Stimulated activated CD4-positive, alpha-beta T cell treated with anti-CD3 and anti-CD28 coated beads, TNF-alpha, amount 100 ng/mL, for 1 hour (primary cell): ENCODE measurements at places on chromosomes 1 and 21.
A peak's percentile ranks its signal among the peaks of the same experiment; 100 is the strongest.

- DNase-seq = no peak
Observed at GRCh38 chr1:59556398-59556797, 258.4 kb upstream of the HOOK1 start.

DNA sequence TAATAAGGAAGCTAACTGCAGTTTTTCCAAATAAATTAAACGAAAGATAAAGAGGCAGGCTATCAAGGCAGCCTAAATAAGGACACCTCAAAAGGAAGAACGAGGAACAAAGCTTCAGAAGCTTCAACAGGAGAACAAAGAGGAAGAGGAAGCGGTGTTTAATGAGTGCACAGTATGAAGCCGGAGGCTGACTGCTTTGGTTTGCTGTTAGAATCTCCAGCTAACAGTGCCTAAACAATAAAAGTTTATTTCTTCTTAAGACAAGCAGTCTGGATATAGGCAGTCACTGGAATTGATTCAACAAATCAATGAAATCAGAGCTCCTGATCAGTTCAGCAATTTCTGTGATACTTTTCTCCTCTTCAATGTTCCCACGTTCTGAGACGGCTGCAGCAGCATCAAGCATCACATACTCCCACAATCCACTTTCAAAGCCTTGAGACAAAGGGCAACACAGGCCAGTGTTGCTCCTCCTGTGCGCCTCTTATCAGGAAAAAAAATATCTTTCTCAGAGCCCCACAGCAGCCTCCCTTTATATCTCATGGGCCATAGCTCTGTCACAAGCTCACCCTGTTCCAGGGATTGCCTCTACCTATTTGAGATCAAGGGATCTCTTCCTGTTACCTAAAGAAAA, 365.6 kb upstream of the ST6GALNAC5 start:
- no peak for DNase-seq

- peak; percentile 46 for DNase-seq
Observed at GRCh38 chr1:211577819-211578639, 932 bp downstream of the SLC30A1 start.

GRCh38 chr1:41431490-41432350, 52.8 kb downstream of the EDN2 start:
- no peak for DNase-seq

DNA sequence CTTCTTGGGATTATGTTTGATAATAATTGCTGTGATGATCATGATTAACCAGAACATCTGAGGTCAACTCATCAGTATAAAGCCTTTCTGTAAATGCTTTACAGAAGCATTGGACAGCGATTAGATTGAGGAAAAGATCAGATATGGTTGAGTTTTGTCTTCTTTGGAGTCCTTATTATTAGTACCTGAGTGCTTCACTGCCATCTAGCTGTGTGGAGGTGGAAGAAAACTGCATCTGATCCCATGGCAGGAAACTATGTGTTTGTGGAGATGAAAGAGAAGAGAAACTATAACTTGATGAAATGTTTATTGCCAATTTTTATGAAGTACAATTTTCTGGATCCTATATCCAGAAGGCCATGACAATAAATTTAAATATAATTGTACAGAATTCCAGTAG, 11.4 kb downstream of the FLG2 start:
- DNase-seq = no peak

GRCh38 chr1:31786366-31787060, 22.4 kb upstream of the ADGRB2 start:
- DNase-seq = no peak

- DNase-seq = no peak
Observed at GRCh38 chr1:208654241-208654640, 410.1 kb upstream of the PLXNA2 start.

DNA sequence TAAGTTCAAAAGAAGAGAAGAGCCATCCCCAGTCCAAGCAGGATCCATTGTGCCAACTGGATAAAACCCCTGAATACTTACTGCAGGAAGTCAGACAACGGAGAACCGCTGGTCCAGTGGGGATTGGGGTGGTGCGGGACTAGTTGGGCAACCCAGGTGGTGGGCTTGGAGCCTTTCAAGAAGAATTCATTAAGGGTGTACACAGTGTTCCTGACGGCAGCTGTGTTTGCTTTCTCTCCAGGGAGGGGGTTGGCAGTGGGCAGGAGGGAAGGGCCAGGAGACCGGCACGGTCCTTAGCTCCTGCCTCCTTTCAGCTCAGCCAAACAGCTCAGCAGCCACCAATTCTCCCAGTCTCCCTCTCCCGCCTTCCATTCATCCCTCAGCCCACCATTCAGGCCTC, 7.1 kb upstream of the CDK18 start:
- no peak for DNase-seq

DNA sequence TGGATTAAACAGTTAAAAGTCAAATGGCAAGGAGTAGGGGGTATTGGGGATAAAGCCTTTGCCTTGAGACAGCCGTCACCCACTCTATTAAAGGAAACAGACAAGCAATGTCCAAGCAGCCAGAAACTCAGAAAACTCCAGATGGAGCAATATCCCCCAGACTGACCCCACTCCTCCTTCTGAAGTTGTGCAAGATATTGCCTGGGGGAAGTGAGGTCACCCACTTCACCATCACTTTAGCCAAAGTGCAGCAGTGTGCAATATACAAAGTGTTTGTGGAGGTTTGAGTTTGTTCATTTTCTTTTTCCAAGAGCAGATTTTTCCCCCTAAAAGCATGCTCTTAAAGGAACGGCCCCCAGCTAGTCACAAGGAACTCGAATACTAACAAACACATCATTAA, 125.1 kb downstream of the ETS2 start:
- no peak for DNase-seq

GRCh38 chr1:201354151-201354900, 23.2 kb downstream of the TNNT2 start:
- DNase-seq = no peak

DNA sequence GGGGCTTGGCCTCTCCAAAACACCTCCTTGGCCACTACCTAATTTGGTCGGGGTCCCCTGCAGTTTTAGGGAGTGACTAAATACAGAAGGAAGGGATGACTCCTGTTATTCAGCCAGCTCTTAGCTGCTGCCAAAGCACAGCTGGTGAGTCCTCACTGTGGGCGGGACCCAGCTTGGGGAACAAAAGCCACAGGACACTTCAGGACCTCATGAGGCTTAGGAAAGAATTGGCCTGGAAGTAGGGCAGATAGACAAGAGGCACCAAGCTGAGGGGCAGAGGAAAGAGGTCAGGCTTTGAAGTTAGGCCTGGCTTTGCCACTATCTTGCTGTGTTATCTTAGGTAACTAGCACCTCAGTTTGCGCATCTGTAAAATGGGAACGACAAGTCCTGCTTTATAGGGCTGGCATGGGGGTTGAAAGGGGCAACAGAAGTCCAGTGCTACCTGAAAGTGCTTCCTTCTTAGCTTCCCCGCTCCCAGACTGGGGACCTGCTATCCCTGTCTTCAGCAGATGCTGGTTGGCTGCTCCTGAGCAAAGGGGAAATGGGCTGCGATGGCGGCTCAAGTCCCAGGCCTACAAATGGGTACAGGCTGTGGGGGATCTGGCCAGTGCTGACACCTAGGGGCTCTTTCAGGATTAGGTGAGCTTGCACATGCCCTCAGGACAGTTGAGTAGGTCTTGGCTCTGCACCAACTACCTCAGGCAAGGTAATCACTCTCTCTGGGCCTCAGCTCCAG, 15.7 kb downstream of the IFI6 start:
- no peak for DNase-seq

- no peak for DNase-seq
Observed at GRCh38 chr1:89578946-89579684, 53.8 kb upstream of the LRRC8C start.

DNA sequence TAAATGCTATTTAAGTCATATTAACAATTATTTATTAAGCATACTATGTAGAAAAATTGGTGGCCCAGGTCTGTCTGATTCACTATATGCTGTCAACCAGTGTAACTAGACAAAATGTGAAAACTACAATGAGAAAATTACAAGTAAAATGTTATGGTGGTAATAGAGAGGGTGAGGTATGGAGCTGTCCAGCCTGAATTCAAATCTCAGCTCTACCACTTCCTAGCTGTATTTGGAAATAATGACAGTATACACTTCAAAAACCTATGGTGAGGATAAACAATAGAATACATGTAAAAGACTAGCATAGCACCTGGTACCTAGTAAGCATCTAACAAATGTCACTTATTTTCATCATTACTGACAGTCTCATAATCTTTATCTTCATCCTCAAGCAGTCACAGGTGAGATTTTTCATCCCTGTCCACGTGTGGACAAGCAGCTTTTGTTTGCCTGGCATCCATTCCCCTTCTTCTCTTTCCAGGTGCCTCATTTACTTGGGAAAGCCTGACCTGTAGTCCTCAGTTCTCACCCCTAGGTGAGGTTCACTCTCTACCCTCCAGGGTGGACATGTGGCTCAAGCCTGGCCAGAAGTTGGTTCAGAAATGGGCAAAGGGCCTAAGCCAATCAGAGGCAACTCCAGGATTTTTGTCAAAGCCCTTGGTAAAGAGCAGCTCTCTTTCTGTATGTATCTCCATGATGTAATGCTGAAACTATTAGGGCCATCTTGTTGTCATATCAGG, 29.5 kb downstream of the EGLN1 start:
- DNase-seq = no peak

GRCh38 chr1:95263450-95263849, 29.4 kb downstream of the RWDD3 start:
- no peak for DNase-seq

DNA sequence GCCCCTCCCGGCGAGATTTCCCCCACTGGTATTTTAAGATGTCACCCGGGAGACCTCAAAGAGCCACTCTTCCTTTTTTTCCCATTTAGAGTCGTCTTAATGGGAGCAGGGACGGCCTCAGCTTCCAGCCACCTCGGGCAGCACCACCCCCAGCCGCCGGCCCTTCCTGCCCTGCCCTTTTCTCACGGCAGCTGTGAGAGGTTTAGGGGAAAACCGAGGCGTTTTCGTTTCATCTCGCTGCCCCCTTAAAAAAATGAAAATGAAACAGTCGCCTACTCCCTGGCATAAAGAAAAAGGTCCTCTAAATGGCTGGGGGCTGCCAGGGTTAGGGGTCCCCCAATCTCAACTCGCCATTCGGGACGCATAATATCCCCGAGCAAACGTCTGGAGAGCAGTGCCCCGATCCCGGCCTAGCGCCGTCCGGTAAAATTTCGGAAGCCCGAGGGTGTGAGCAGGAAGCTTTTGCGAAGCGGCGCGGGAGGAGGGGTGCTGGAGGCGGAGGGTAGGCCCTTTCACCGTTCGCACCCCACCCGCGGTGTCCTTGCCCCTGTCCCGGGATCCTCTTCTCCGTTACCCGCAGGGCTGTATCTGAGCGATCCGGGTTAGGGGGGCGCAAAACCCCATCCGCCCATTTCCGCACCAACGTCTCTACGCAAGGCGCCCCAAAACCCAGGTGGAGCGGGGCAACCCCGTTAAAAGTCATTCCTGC, 1.2 kb downstream of the RUNX3 start:
- DNase-seq = peak; percentile 41

DNA sequence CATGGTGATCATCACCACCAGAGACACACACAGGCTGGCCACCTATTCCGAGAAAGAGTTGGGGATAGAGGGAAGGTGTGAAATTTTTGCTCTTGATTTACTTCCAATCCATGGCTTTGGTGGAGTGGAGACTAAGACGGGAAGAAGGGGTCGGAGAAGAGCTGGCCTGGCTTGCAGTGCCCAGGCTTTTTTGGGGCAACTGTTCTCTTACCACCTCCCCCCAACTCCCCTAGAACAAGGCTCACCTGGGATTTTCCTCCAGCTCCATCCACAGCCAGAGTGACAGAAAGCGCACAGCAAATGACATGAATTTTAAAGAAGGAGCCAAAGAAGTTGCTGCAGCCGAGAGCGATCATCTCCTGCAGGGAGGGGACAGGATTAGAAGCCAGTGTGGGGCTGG, 16.0 kb downstream of the SLC26A9 start:
- DNase-seq = no peak

- DNase-seq = no peak
Observed at GRCh38 chr1:169368406-169368769, 393 bp downstream of the BLZF1 start.

- DNase-seq = no peak
Observed at GRCh38 chr1:189021577-189021976, 1456.1 kb downstream of the BRINP3 start.

DNA sequence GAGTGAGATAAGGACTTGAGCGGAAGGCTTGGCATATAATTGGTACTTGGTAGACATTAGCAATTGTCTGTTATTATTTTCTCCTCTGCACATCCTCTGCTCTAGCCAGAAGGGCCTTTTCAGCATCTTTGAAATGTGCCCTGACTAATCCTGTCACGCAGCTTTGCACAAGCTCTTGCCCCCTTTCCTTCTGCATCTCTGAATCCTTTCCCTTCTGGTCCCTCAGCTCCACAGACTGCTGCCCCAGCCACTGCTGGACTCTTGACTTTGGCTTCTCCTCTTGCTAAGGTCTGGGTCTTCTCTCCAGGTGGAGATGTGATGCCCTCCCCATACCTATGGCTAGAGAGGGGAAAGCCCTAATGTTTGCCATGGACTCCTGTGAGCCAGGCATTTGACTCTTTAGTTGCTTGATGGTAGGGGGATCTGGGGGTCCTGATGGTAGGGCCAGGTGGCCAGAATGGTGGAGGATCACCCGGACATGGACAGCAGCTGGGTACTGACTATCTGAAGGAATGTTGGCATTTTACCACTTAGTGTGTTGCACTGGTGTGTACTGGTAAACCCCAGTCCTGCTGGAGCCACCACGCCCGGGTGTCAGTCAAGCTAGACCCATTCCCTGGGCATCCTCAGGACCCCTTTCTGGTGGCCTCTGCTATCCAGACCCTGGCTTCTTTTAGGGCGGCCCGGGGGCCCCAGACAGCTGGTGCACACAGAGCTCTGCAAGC, 4.4 kb downstream of the HPCA start:
- DNase-seq = no peak
